ENCODE measurements at places on chromosomes 1 and 21. TPM values are rescaled to one million over a fixed set of nuclear protein-coding genes. Genes with fewer than 3 reads are reported as not detected.

DNA sequence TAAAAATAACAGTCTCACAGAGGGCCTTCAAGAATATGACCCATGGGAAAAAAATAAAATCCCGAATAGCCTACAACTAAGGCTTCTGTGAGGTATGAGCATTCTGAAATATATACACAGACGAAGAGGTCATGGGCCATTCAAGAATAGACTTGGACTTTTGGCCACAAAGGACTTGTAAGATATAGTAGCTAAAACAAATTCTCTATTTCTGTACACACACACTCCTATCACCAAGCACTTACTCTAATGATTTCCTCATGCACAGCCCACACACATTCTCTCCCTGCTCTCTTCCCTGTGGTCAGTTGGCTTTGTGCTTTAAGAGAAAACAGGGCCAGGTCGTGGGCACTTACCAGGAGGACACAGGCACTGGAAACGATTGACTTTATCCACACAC, 69.7 kb upstream of the ADAM30 start:
- DNase-seq: no peak

DNA sequence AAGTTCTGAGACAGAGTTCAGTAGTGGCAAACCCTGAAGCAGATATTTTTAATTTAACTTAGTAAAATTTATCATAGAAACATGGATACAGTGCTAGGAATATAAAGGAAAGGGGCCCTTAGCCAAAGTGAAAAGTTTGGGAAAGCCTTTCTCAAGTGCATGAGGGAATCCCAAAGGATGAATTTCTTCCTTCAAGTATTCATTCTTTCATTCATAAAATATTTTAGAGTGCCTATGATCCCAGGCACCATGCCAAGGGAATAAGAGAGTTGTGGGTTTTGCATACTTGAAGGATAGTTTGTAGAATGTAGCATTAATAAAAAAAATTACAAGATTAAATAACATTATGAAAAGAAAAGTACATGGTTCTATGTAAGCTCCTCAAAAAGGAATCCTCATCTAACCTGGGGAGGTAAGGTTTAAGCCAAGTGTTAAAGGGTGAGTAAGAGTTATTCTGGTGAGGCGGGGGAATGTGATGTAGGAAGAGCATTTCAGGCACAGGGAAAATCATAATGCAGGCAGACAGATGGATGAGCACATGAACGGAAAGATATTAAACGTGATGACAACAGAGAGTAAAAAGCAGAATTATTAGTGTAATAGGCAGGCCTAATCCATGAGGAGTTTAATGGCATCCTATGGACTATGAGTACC, 40.4 kb upstream of the NTNG1 start:
- no peak for DNase-seq

DNA sequence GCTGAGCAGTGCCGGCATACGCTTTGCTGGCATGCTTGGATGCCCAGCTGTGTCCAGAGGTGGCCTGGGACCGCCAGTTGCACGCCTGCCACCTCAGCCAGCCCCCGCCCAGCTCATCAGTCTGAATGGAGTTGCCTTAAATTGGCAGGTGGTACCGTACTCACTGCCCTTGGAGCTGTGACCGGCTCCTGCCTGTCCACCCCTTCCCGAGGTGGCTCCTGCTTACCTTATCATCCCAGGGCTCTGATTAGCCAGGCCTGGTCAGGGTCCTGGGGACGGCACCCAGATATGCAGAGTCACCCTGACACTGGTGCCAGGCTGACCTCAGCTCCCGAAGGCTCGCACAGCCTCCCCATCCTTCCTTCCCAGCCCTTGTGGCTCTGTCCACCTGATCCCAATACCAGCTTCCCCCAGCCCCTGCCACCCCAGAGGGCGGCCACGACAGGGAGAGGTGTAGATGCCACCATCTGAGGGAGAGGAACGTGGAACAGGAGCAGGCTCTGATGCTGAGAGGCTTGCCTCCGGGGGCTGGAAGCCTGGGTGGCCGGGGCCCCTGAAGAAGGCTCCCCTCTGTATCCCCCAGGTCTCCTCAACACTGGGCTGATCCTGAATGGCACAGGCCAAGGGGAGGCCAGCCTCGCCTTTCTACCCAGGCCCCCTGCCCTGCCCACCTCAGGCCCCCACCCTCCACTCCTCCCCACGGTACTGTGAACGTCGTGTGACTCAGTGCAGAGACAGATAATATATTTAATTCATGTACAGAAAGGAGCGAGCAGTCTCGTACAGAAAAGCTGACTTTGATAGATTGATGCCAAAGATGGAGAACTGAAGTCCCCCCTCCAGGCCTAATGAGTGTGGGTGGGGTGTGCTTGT, 27.8 kb downstream of the CDK18 start:
- no peak for DNase-seq

- peak; percentile 48 for DNase-seq
Observed at GRCh38 chr1:6727535-6727934, 25.9 kb upstream of the DNAJC11 start.

DNA sequence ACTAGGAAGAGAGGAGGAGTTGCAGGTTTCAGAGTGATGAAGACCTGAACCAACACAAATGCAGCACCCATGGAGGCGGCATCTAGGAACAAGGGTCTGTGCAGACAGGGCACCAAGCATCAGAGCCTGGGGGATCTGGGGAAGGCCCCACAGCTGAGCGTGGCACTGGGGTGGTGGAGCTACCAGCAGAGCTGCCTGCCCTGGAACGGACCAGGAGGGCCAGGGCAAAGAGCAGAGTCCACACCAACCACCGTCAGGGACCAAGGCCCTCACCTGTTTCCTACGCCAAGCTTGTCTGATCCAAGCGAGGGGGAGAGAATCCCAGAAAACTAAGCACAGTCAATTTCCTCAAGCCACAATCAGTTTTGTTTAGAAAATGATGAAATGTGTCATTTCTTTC, 79.0 kb upstream of the SYT6 start:
- no peak for DNase-seq

- DNase-seq: no peak
Observed at GRCh38 chr1:179372160-179372559, 6.4 kb downstream of the AXDND1 start.

GRCh38 chr1:172601046-172601630, 57.8 kb upstream of the FASLG start:
- no peak for DNase-seq

TBX19 gene
- polyA plus RNA-seq: 2.2 TPM

DNA sequence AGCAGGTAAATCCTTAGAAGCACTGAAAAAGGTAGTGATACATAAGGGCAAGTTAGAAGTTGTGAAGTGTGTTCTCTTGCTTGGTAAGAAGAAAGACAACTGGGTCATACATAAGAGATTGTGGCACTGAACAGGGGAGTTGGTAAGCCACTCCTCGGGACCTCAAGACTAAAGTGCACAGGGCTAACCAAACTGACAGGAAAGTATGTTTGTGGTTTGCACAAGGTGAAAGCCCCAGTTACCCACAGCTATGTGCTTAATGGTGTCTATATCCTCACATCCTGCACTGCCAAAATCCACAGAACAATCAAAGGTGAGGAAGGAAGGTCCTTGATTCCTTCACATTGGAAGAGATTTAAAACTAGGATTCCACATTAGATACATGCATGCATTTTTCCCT, 276.5 kb downstream of the DNM3 start:
- no peak for DNase-seq

GRCh38 chr1:154913273-154913672, 23.2 kb downstream of the PMVK start:
- no peak for DNase-seq

TCP10L gene
- polyA plus RNA-seq: 0.33 TPM

DNA sequence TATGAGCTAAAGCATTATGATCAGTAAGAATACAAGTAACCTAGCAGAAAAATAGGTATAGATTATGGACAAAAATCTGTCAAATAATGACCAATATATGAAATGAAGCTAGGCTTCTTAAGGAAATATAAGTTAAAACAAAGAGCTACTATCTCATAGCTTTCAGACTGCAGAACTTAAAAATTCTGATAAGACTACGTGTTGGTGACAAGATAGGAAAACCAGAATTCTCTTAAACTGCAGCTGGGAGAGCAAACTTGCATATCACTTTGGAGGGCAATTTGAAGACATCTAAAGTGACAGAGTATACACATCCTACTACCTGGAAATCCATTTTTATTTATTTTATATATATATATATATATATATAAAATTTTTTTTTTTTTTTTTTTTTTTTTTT, 65.5 kb downstream of the LTN1 start:
- DNase-seq: no peak

PTPRC gene
- 1,023 TPM for polyA plus RNA-seq

- DNase-seq: no peak
Observed at GRCh38 chr1:31569596-31570173, 6.6 kb upstream of the TINAGL1 start.

DNA sequence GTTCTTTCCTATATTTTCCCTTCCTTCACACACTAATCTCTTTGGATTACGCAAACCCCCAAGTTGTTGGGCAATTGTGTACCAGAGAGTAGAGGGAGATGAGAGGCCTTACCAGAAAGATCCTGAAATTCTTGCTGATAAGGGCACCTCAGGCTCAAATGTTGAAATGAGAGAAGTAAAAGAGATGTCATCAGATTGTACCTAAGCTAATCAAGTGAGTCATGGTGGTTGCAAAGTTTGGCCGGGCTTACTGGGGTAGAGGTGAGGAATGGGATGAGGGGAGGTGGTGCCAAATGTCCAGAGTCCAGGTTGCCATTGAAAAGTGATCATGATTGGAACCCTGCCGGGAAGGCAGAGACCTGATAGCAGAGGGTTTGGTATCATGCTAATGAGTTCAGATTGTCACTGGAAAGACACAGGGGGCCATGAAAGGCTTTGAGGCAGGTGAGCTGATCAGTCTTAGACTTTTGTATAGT, 43.1 kb downstream of the OPTC start:
- no peak for DNase-seq

GBP3 gene
- 10.4 TPM for polyA plus RNA-seq

GRCh38 chr1:31571340-31572295, 4.7 kb upstream of the TINAGL1 start:
- no peak for DNase-seq

SMIM1 gene
- 2.3 TPM for polyA plus RNA-seq

RGSL1 gene
- polyA plus RNA-seq: not detected

GRCh38 chr1:243288062-243288461, 32.2 kb downstream of the SDCCAG8 start:
- DNase-seq: no peak

DNA sequence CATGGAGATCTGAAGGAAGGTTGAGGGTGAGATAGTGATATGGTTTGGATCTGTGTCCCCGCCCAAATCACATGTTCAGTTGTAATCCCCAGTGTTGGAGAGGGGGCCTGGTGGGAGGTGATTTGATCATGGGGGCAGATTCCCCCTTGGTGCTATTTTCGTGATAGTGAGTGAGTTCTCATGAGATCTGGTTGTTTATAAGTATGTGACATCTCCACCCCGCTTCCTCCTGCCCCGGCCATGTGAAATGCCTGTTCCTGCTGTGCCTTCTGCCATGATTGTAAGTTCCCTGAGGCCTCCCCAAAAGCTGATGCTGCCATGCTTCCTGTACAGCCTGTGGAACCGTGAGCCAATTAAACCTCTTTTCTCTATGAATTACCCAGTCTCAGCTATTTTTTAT, 451.9 kb upstream of the VAMP3 start:
- DNase-seq: no peak

GRCh38 chr1:175902281-175902680, 158.9 kb upstream of the TNR start:
- no peak for DNase-seq

PAQR7 gene
- polyA plus RNA-seq: 0.30 TPM

- DNase-seq: no peak
Observed at GRCh38 chr1:158833264-158833663, 2.1 kb downstream of the MNDA start.

FMO3 gene
- polyA plus RNA-seq: not detected

CSF3R gene
- polyA plus RNA-seq: 0.20 TPM

DNA sequence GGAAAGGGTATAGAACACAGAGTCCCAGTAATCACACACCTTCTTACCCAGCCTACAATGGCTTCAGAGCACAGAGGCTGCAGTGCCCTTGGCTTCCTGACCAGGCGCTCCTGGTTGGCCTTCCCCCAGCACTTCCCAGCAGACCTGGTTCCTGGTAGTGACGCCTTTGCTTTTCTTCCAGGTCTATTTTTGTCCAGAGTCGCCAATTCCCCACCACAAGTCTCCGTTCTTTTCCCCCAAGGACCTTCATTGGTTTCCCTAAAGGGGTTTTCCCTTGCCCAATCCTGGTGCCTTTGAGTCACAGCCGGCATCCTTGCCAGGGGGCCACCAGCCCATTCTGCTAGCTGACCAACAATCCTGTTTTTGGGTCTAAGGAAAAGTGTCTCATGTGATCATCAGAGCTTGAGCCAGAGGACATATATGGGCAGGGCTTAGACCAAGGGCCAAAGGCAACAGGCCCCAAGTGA, 84.8 kb downstream of the KCNJ15 start:
- DNase-seq: no peak

GRCh38 chr1:118151312-118151937, 33.6 kb downstream of the SPAG17 start:
- no peak for DNase-seq

GRCh38 chr21:27094184-27094948, 127.5 kb upstream of the ADAMTS5 start:
- no peak for DNase-seq

GBP6 gene
- polyA plus RNA-seq: 0.27 TPM

TEX38 gene
- not detected for polyA plus RNA-seq

- DNase-seq: no peak
Observed at GRCh38 chr1:7366955-7367665, 404.0 kb upstream of the VAMP3 start.

BACE2 gene
- 2.9 TPM for polyA plus RNA-seq

- DNase-seq: no peak
Observed at GRCh38 chr1:31581821-31582810, 5.8 kb downstream of the TINAGL1 start.

PALMD gene
- not detected for polyA plus RNA-seq

DNA sequence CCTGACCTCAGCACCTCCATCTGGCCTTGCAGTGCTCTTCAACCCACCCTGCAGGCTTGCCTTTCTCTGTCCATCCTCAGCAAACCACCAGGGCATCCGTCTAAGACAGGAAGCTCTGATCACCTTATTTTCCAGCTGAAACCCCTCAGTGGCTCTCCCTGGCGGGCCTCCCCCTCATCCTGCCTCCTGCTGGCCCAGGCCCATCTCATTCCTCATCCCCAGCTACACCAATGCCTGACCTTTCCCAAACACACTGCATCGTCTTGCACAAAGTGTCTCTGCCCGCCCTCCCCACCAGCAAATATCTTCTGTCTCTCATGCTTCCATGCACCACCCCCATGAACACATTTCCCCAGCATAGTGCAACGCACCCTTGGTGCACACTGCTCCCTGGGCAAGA, 205.0 kb downstream of the TOMM20 start:
- DNase-seq: no peak

DNA sequence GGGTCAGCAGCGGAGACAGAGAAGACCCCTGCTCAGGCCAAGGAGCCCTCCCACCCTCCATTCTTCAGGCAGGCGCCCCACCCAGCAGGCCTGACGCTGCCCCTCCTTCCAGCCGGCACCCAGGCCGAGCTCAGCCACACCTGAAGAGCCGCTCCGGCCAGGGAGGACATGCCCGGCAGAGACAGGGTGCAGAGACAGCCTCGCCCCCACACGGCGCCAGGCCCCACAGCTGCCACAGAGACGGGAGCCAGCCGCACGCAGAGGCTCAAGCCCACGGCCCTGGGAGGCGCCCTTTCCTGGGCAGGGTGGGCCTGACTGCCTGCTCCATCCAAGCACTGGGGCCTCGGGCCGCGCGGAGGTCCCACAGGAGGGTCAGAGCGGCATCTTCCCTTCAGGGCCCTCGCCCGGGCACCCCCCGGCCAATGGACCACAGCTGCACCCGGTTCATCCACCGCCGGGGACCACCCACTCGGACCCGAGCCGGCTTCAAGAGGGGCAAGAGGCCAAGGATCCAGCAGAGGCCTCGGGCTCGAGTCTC, 5.2 kb downstream of the TTLL10 start:
- DNase-seq: peak; percentile 6

- no peak for DNase-seq
Observed at GRCh38 chr1:31795801-31796621, 19.8 kb downstream of the SPOCD1 start.
